Daoy (cell line): ENCODE measurements at places on chromosomes 16 and 17. TPM values are rescaled to one million over a fixed set of nuclear protein-coding genes. Genes with fewer than 3 reads are reported as not detected.
A peak's percentile ranks its signal among the peaks of the same experiment; 100 is the strongest.

DNA sequence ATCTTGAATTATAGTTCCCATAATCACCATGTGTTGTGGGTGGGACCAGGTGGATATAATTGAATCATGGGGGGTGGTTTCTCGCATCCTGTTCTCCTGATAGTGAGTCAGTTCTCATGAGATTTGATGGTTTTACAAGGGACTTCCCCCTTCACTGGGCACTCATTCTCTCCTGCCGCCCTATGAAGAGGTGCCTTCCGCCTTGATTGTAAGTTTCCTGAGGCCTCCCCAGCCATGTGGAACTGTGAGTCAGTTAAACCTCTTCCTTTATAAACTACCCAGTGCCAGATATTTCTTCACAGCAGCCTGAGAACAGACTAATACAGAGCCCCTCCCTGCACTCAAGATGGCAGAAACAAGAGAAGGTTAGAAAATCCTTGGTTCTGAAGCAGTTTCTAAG, 26.4 kb downstream of the LDAF1 start:
- peak; percentile 28 for DNase-seq

- no peak for DNase-seq
Observed at GRCh38 chr16:11389631-11390565, 44.6 kb downstream of the RMI2 start.

- DNase-seq = no peak
Observed at GRCh38 chr17:29749045-29749825, 126.5 kb upstream of the CORO6 start.

DNA sequence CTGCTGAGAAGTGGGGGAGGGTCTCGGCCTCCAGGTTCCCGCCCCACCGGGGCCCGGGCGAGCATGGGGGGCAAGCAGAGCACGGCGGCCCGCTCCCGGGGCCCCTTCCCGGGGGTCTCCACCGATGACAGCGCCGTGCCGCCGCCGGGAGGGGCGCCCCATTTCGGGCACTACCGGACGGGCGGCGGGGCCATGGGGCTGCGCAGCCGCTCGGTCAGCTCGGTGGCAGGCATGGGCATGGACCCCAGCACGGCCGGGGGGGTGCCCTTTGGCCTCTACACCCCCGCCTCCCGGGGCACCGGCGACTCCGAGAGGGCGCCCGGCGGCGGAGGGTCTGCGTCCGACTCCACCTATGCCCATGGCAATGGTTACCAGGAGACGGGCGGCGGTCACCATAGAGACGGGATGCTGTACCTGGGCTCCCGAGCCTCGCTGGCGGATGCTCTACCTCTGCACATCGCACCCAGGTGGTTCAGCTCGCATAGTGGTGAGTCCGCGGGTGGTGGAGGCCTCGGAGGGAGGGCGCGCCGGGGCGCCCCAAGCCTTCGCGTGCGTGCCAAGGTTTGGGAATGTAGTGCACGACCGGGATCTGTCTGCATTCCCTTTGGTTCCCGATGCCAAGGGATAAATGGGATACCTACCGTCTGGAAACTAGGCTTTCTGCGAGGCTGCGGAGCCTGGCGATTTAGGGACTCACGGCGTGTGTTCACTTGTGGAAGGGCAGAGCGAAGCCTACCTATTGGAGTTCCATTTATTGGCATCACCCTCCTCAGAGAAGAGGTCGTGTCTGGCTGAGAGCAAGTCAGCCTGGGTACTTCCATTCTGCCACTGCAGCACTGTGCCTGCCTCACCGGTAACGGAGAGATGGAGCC, 1.0 kb downstream of the ZNRF1 start:
- DNase-seq = peak; percentile 43

GRCh38 chr16:2095918-2096582, 39.6 kb downstream of the PKD1 start:
- DNase-seq = no peak

GRCh38 chr17:39404542-39405378, 3.3 kb upstream of the FBXL20 start:
- peak; percentile 55 for DNase-seq

DNA sequence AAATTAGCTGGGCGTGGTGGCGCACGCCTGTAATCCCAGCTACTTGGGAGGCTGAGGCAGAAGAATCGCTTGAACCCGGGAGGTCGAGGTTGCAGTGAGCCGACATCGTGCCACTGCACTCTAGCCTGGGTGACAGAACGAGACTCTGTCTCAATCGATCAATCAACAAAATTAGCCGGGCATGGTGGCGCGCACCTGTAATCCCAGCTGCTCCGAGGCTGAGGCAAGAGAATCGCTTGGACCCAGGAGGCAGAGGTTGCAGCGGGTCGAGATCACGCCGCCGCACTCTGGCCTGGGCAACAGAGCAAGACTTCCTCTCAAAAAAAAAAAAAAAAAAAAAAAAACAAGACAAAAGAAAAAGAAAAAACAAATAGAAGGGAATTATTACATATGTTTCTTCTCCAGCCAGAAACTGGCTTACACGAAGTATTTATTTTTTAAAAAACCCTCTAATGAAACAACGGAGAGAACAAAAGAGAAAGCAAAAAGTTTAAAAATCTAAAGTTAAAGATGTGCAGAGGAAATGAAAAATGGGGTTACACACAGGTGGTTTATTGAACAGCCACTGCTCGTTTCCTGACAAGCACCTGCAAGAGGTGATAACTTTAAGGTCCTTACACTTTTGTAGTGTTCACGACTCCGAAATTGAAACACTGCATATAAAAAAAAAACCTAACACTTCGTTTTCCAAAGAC, 1.4 kb downstream of the SYNRG start:
- no peak for DNase-seq

DNA sequence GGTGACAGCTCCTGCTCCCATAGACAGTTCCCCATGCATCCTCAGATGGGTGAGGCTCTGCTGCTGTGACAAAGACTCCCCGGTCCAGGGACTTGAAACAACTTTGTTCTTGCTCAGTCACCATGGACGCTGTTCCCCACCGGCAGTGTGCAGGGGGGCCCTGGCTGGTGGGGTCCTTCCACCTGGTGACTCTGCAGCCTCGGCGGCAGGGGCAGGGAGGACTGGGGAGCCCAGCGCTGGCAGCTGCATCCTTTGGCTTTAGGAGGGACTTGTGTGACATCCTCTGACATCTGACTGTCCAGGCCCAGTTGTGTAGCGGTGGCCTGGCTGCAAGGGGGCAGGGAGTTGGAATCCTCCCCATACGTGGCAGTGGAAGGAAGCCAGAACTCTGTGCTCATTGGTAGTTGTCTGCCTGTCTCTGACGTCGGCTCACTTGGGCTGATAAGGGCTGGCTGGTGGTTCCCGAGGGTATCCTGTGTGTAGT, 107.3 kb downstream of the CMIP start:
- DNase-seq = peak; percentile 56

GRCh38 chr16:1182316-1182671, 29.4 kb downstream of the CACNA1H start:
- DNase-seq = peak; percentile 56

GRCh38 chr17:59762049-59762823, 54.8 kb downstream of the VMP1 start:
- peak; percentile 61 for DNase-seq

DNA sequence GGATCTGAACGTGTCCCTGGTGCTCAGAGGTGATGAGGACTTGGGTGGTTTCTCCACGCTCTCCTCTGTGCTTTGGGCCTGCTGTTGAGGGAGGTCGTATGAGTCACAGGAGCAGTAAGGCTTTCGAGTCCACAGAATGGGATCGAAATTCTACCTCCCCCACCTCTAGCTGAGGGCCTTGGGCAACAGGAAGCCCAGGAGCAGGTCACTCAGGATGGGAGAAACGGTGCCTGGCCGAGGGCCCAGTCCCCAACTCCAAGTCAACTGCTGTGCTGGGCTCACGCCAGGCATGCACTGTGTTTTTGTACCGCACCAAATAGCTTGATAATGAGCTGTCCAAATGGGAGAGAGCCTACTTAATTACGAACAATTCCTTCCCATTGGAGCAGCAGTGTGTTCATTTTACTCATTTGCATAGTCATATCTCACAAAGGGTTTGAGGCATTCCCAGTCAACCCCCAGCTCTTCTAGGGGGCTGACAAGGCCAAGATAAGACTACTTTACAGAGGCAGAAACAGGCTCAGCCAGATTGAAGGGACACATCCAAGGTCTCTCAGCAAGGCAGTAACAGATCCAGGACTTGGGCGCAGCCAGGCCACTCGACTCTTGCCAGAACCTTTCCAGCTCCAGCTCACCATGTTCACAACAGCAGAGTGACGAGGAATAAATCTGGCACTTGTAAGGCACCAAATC, 53.6 kb downstream of the WNT3 start:
- DNase-seq = peak; percentile 93

The C17orf67 gene
- 0.17 TPM in 1 of 2 replicates, not detected in the other for total RNA-seq

The GAS7 gene
- 1.1 and 2.5 TPM in 2 replicates for total RNA-seq

The KRTAP3-2 gene
- total RNA-seq = not detected in 2 replicates

The ZPBP2 gene
- not detected in 2 replicates for total RNA-seq

The SPNS3 gene
- 0.11 TPM in 1 of 2 replicates, not detected in the other for total RNA-seq
